ENCODE measurements at places on chromosomes 7 and 10. TPM values are rescaled to one million over a fixed set of nuclear protein-coding genes. Genes with fewer than 3 reads are reported as not detected.

DNA sequence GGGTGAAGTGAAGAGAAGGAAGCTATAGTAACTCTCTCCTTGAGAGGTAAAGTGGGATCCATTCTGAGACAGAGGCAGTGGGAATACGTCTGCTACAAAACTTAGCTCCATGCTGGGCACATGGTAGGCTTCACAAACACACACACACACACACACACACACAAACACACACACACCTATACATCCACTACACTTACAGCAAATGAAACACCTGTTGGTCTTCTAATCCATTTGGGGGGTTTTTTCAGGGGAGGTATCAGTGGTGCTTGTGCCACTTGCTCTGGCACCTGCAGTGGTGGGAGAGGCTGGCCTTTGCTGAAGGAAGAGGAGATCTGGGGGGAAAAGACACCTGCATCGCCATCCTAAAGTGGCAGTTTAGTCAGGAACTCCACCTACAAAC is 14.5 kb downstream of the SEC31B start:
- no peak for DNase-seq

GRCh38 chr10:5443429-5443828 is 31.1 kb downstream of the NET1 start:
- no peak for DNase-seq

- no peak for DNase-seq
Measured at GRCh38 chr10:43781480-43782361, 133.0 kb upstream of the ZNF32 start.

AKR1C4 gene
- not detected for total RNA-seq

GRCh38 chr7:34059136-34059828 is 153.9 kb downstream of the BMPER start:
- DNase-seq, result no peak
